NCI-H524 (cell line): ENCODE measurements at places on chromosomes 13 and 19.

GRCh38 chr13:50829226-50829625 is 14.3 kb downstream of the DLEU7 start:
- DNase-seq, result no peak

DNA sequence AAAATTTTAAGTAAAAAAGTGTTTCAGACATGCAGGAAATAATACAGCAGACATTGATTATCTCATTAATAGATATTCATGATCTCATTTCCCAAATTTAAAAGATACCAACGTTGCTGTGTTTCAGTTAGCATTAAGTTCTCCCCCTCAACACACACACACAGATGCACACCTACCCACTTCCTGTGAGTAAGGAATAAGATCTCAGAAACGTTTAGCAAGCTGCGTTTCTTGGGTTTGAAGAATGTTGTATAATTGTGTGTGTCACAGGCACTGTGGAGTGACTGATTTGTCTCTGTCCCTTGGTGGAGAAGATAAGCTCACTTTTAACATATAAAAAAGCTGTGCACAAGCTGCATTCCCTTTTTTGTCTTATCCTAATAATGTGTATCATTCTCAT is 196.8 kb downstream of the PDS5B start:
- DNase-seq, result no peak

DNA sequence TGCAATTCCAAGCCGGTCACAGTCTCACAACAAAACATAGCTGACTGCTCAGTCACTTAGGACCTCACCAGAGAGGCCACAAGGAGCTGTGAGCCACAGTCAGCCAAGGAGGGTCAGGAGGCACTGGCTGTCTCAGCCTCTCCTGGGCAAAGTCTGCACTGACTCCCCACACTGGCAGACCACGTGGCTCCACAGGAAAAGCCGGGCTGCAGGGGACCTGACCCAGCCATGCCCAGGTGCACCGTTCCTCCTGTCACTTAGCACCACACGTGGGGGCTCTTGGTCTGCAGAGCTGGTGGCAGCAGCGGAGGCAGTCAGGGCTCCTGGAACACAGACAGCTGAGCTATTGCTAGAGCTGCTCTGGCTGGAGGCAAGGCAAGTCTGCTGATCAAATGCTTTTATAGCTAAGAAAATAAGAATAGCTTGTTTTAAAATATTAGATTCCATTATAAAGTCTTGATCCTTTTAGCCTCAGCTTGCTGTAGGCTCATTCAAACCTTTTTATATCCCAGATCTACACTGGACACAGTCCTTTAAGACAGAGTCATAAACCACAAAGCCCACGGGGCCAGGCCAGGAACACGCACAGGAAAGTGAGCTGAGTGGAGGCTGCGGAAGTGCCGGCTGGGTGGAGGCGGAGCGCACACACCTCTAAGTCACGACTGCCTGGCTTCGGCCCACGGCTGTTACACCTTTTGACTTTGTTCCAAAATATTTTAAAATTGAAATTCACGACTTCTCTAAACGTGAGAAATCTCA is 744.1 kb downstream of the UQCRFS1 start:
- DNase-seq, result no peak

- DNase-seq, result no peak
Measured at GRCh38 chr13:38381890-38382289, 32.2 kb downstream of the UFM1 start.

- DNase-seq, result no peak
Measured at GRCh38 chr13:51865838-51866237, 4.1 kb downstream of the CCDC70 start.

- DNase-seq, result no peak
Measured at GRCh38 chr19:51327066-51328001, 14.6 kb downstream of the VSIG10L start.

GRCh38 chr19:38647966-38648768 is 718 bp downstream of the ACTN4 start:
- no peak for DNase-seq

- no peak for DNase-seq
Measured at GRCh38 chr13:35468195-35468594, 8.3 kb downstream of the MAB21L1 start.

- no peak for DNase-seq
Measured at GRCh38 chr13:51858433-51859247, 3.1 kb upstream of the CCDC70 start.

- no peak for DNase-seq
Measured at GRCh38 chr19:49831592-49831991, 13.5 kb downstream of the MED25 start.

DNA sequence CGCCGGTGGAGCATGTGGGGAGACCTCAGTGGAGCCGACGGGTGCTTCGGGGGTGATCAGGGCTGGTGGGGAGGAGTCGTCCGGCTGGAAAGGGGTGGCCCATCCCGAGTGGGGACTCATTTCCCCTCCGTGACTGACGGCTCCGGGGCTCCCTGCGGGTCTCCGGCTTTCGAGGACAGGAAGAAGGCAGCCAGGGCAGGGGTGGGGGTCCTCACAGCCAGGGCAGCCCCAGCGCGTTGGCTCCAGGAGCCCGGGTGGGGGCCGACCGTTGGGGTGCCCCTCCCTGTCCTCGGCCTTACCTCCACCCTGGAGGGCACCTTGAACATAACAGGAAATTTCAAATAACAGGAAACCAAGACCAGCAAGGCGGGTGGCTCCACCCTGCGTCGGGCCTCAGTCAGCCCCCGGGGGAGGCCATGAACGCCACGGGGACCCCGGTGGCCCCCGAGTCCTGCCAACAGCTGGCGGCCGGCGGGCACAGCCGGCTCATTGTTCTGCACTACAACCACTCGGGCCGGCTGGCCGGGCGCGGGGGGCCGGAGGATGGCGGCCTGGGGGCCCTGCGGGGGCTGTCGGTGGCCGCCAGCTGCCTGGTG is at the start of gene S1PR4:
Gene S1PR4, plus strand, starts transcription at position 393 of the 596 bp plus-strand sequence. Its CDS starts 24 bp downstream, at position 417.
- no peak for DNase-seq

DNA sequence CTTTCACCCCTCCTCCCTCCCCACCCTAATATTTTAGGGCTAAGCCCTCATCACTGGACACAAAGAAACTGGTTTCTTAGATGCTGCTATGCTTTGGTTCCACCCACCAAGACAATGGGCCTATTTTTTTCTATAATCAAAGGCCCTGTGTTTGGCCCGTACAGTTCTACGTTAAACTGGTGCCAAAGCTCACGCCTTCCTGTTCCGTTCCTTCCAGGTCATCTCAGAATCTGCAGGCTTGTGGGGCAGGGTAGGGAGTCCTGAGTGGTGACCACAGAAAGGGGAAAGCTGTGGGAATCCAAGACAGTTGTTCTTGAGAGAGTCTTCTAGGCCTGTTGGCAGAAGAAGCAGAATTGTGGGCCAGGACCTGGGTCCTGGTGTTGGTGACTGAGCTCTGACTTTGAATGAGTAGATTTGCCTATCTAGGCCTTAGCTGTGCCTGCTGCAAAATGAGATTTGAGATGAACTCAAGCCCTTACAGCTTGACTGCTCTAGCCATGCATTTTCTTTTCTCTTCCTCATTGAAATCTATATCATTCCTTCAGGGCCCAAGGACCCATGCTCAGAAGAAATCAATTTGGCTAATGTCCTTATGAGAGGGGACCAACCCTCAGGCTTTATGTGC is 19.1 kb upstream of the CXCL17 start:
- no peak for DNase-seq

GRCh38 chr13:85665286-85665685 is 133.9 kb downstream of the SLITRK6 start:
- DNase-seq, result no peak

DNA sequence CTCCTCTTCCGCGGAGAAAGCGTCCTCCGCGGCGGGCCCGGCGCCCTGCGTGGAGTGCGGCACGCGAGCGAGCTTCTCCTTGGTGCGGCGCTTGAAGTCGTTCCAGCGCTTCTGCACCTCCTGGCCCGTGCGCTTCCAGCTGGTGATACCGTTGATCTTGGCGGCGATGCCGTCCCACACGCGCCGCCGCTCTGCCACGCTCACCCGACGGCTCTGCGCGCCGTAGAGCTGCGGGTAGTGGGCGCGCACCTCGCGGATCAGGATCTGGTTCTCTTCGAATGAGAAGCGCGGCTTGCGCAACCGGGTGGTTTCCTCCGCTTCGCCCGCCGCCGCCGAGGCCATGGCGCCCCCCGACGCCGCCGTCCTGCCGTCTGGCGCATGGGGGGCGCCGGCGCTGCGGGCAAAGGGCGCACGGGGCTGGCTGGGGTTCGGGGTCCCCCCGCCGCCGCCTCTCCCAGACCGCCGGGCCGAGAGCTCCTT is 941 bp downstream of the MYPOP start:
- DNase-seq, result no peak

GRCh38 chr13:66113882-66114526 is 1116.1 kb downstream of the PCDH9 start:
- no peak for DNase-seq

DNA sequence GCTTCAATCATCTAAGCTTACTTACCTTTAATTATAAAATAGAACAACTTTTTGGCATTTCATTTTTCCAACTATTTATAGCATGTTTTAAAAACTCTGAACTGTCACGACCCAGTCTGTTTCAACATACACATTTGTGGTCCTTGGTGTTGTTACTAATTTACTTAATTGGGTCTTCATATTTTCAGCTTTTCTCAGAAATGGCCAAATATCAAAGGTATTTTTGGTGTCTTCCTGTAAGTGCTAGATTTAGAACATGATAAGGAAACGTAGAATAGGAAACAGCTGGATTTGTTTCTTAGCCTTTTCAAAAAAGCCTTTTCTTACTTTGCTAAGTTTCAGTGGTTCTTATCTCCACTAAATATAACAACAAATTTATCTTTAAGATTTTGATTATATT is 11.4 kb downstream of the LPAR6 start:
- DNase-seq, result no peak

DNA sequence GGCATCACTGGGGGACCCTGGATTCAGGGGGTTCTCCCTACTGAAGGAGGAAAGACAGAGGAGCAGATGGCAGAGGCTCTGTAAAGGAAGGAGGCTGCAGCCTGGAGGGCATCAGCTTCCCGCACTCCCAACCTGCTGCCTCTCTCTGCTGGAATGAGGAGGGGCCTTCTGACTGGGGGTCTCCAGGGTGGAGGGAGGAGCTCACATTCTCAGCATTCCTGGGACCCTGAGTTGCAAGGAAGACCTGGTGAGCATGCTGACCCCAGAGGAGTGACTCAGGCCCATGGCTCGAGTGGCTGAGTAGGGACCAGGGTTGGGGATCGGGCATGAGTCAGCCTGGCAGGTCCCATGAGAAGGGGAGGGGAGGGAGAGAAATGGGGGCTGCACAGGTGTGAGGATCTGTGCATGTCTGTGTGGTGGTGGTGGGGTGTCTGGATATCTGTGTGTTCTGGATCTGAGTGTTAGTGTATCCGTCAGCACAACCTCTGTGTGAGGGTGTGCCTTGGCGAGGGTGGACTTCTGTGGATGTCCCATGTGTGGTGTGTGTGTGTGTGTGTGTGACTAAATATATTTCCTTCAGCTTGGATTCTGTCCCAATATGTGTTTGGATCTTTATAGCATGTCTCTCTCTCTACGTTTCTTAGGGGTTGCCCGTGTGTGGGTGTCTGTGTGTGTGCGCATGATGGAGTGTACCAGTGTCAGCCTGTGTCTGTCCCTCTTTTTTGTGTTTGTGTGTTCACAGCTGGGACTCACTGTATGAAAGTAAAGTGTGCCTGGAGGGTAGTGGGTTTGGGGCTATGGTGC is 4.6 kb downstream of the AXL start:
- no peak for DNase-seq

DNA sequence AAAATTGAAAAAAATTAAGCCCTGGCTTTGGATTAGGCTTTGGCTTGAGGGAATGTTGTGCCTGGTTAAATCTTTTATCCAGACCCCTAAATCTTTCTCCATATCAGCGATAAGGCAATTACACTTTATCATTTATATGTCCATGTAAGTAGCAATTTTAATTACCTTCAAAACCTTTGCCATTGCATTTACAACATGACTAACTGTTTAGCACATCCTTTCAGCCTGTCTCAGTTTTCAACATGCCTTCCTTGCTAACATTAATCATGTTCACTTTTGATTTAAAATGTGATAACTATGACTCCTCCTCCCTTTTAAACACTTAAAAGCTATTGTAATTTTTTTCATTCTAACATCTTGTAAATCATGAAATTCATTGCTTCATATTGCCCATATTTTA is 583.7 kb downstream of the SLITRK1 start:
- no peak for DNase-seq

DNA sequence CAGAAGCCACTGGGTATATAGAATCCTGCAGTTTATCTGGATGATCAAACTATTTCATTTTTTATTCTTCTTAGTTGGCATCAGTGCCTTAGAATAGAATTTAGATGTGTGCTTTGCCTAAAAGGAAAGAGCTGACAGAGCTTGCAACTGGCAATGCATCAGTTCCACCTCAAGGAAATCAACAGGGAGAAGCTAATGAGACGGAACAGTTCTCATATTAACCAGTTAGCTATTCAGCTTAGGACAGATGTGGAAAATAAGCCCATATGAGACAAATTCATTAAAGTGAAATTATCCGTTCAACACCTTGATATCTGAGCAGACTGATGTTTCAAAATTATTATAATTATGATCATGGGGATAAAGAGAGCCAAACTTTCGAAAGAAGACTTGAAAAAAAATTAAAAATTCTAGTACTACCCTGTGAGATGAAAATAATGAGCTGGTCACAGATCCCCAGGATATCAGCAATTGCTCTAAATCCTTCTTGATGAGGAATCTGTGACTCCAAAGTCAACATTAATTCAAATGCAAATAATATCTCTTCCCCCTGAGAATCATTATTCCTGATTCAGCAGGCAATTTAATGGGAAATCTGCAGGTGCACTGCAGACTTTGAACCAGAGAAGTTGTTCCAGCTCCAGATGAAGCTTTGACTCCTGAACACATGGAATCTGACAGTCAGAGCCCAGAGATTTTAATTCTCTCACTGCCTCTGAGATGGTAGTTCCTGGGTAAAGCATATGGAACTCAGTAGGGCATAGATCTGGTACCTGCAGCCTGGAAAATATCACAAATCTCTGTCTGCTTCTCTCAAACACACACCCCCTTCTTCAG is 486.8 kb downstream of the FOXO1 start:
- no peak for DNase-seq

DNA sequence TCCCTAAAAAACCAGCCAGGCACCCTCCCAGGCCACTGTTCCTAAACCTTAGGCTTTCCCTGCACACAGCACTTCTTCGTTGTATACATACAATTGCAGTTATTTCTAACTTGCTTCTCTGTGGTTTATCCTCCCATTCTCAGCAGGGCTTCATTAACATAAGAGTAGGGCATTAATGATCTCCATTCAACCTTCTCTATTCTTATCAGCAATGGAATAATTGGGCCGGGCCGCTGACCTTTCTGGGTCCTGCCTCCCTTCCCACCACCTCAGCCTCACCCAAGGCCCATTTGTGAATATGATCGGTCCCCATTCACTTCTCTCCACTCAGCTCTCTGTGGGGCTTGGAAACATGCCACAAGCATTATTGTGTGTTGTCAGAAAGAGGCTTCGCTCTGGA is 184.2 kb downstream of the SUCLA2 start:
- no peak for DNase-seq

GRCh38 chr13:36706755-36707154 is 32.9 kb downstream of the SERTM1 start:
- DNase-seq, result no peak

DNA sequence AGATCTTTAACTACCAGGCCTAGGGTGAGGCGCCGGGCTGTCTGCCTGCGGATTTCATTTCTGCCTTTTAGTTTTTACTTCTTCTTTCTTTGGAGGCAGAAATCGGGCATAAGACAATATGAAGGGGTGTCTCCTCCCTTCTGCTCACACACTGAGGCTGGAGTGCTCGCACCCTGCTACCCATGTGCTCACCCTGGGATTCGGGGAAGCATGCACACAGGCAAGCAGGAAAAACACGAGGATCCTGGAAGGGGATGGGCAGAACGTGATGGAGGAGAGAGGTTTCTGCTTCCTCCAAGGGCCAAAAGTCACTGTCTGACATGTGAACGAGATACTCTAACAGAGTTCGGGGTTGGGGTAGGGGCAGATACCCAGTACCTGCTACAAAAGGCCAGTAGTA is 28.4 kb downstream of the ZNF823 start:
- DNase-seq, result no peak
